Inflammatory macrophage treated with lipopolysaccharide for 4 hours (primary cell): ENCODE measurements at places on chromosomes 3 and 15.

GRCh38 chr15:75008629-75009326 is 13.4 kb downstream of the SCAMP5 start:
- peak; percentile 28 for DNase-seq

DNA sequence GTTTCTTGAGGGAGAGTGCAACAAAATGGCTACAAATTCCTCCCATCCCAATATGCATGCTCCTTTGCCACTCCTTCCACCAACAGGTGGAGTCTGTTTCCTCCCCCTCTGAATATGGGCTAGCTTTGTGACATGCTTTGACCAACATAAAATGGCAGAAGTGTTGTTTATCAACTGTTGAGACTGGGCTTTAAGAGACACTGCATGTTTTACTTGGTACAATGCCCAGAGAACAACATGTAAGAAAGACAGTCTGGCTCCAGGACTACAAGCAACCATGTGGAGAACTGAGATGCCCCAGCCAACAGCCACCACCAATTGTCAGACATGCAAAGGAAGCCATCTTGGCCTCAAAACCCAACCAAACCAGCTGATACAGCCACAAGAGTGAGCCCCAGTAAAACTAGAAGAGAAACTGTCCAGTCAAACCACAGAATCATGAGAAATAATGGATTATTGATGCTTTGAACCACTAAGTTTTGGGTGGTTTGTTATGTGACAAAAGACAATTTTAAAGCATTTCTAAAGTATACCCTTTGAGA is 40.5 kb downstream of the NUDT16 start:
- no peak for DNase-seq

DNA sequence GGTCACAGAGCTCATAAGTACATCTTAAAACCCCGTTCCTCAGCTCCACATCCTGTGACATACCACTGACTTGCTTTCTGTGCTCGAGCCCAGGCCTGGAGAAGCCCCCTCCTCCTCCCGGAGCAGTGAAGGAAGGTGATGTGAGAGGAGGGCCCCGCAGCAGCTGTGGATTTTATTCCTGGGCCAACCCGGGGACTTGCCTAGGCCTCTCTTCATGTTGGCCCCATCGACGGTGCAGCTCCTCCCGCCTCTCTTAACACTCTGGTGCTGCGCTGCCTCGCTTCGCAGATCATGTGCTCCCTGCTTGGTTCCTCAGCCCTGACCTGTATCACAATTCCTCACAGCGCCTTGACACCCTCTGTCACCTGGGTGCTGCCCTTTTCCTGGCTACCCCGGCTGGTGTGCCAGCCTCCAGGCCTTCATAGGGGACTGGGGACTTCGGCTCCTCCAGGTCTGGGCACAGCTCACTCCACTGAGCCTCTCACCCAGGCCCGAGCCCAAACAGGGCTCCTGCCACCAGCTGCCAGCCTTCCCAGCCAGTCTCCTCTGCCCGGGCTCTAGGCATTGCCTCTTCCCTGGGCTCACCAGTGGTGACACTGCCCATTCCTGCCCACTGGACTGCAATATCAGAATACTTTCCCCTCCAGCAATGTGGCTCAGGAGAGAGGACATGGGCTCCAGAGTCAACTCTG is 21.5 kb downstream of the MAGEF1 start:
- no peak for DNase-seq

DNA sequence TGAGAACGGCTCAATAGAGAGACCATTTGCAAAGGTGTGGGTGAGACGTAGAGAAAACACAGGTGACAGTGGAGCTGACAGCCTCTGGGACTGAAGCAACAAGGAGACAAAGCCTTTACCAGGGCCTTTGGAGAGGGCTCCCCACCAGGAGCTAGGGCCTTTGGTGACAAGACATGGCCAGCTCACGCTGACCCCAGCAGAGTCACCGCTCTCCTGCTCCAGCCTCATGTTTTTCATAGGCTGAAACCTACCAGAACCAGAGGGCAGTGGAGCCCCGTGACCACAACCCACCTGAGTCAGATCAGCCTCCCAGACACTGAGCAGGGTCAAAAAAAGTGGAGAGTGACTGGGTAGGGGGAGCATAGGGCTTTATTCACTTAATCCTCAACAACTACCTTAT is 214.7 kb downstream of the SHQ1 start:
- DNase-seq: no peak

- peak; percentile 87 for DNase-seq
Measured at GRCh38 chr3:46399557-46399956, 7.3 kb downstream of the CCR5AS start.

GRCh38 chr3:168865022-168865551 is 769.4 kb upstream of the GOLIM4 start:
- DNase-seq: peak; percentile 8

GRCh38 chr3:192831111-192831644 is 86.5 kb downstream of the MB21D2 start:
- DNase-seq: peak; percentile 63

DNA sequence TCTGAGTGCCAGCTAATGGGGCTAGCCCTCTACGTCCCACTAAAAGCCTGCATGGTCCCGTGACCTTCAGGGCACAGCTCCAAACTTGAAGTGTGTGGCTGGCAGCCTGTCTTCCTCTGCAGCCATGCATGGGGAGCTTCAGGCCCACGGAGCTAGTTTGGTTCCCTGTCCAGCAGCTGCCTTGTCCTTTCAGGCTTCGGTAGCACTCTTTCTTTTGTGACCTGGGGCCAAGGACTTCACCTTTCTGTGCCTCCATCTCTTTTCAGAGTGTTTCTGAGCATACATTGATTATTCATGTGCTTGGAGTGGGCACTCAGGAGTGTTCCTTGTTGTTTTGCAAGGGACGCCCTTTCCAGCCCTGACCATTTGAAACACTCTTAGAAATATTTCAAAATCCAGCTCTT is 155.2 kb downstream of the DNAJB8 start:
- no peak for DNase-seq

DNA sequence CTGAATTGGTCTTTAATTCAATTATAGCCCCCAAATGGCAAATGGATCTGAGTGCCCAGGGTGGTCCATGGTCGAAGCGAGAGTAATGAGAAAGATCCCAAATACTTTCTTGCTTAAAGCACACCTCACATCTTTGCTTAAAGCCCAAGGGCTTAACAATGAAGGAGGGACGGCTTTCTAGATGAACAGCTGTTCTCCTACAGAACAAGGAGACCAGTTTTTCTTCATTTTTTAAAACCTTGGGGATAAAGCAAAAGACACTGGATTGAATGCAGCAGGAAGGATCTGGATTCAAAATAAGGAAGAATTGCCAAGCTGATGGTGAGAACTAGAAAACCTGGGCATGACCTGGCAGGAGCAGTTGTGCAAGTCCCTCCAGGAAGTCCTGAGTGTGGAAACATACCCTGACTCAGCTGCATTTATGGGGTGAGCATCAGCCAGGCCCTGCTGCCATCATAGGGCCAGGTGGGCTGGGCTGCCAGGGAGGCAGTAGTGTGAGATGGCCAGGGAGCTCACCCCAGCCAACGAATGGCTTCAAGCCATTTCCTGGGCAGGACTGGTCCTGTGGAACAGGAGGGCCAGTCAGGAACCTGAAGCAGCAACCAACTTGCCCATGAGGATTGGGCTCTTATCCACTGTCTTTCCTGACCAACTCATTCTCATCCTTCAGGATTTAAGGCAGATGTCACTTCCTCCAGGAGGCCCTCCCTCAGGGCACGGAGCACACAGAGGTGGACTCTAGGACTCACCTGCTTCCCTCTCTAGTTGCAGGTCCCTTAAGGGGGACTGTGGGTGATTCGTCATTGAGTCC is 18.4 kb upstream of the RHCG start:
- no peak for DNase-seq

- peak; percentile 66 for DNase-seq
Measured at GRCh38 chr15:93036951-93037819, 51.8 kb downstream of the RGMA start.

- DNase-seq: peak; percentile 67
Measured at GRCh38 chr3:17342119-17342518, 400.3 kb downstream of the TBC1D5 start.

GRCh38 chr15:32956006-32956405 is 238.2 kb downstream of the GREM1 start:
- DNase-seq: peak; percentile 31
